ENCODE measurements at places on chromosomes 13 and 19.

GRCh38 chr19:30096596-30097370 is 154.7 kb downstream of the URI1 start:
- DNase-seq = no peak

DNA sequence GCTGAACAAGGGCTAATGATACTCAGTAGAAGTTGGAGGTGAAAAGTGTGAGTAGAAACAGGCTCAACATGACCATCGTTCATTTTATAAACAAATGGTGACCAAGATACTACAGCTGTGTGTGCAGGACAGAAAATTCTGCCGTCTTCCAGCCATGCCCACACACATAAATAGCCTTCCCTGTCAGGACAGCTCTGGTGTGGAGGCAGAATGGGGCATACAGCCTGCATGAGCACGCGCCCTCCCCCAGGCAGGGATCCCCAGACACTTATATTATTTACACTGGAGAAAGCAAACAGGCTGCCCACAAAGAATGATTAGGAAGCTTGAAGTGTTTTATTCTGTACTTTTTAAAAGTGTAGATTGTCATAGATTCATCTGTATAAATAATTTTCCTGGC is 20.4 kb downstream of the GJA3 start:
- DNase-seq = no peak

DNA sequence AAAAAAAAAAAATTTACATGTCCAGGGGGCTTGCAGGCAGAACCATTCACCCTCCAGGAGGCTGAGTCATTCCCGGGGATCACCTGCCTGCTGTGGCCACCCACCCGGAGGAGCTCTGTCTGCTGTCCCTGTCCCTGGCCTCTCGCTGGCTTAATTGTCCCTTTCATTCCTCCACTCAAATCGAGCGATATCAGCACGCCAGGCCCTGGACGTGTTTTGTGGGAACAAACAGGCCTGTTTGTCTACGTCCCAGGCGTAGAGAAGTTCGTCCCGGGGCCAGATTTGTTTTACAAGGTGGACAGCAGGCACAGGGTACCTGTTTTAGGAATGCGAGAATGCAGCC is 21.2 kb downstream of the SULT2B1 start:
- no peak for DNase-seq

DNA sequence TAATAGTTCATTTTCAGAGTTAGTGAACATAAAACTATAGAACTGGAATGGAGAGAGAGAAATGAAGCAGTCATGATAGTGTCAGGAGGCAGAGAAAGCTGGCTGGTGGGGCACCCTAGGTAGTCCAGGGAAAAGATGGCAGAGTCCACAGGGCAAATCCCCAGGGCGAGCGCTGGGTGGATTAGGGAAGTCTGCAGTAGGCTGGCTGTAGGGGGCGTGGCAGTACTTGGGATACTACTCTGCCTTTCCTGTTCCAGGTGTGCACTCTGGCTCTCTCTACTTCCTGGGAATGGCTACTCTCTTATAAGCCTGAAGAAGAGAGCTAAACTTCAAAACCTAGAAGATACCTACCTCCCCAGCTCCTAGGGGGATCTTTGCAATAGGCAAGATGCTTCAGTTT is 232.9 kb upstream of the SLC10A2 start:
- DNase-seq = no peak

- no peak for DNase-seq
These were observed 206.6 kb upstream of the SLC10A2 start for GRCh38 chr13:103272770-103273169.

DNA sequence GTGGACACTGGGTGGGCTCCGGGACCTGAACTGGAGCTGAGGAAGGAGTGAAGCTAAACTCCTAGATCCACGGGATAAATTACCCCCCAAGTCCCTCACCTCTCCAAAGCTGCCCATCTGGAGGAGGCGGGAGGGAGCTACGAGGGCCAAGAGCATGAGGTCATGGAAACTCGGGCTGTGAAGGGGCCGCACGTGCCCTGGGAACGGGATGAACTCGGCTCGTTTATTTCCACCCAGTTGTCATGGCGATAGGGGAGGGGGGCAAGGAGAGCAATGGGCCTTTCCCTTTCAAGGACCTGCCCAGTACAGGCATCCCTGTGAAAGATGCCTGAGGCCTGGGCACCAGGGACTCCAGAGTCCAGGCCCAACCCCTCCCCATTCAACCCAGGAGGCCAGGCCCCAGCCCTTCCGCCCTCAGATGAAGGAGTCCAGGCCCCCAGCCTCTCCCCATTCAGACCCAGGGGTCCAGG is 3.8 kb downstream of the PPP1R12C start:
- DNase-seq = peak; percentile 40

GRCh38 chr13:114141261-114141996 is 9.0 kb upstream of the RASA3 start:
- no peak for DNase-seq

GRCh38 chr13:79812070-79812850 is 331.3 kb downstream of the NDFIP2 start:
- DNase-seq = no peak

DNA sequence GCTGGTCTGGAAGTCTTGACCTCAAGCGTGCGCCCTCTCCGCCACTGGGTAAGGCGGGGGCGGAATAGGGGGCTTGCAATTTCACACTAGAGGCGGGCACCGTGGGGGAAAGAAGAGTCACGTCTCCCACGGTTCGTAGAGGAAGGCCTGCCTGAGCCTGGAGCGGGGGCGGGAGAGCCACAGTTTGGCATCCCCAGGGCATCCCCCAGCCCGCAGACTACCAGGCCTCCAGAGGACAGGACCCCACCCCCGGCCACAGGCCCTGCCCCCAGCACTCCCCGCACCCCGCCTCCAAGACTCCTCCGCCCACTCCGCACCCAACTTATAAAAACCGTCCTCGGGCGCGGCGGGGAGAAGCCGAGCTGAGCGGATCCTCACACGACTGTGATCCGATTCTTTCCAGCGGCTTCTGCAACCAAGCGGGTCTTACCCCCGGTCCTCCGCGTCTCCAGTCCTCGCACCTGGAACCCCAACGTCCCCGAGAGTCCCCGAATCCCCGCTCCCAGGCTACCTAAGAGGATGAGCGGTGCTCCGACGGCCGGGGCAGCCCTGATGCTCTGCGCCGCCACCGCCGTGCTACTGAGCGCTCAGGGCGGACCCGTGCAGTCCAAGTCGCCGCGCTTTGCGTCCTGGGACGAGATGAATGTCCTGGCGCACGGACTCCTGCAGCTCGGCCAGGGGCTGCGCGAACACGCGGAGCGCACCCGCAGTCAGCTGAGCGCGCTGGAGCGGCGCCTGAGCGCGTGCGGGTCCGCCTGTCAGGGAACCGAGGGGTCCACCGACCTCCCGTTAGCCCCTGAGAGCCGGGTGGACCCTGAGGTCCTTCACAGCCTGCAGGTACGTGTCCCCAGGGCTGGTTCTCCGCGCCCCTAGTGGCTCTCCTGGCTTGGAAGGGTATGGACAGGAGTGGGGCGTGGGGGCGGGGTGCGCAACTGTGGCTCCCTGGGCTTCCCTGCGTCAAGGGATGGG is at the start of gene ANGPTL4:
TSS of gene ANGPTL4 (plus strand) at position 353 of the 969 bp plus-strand sequence. CDS start at position 520, 167 bp downstream.
- peak; percentile 78 for DNase-seq

DNA sequence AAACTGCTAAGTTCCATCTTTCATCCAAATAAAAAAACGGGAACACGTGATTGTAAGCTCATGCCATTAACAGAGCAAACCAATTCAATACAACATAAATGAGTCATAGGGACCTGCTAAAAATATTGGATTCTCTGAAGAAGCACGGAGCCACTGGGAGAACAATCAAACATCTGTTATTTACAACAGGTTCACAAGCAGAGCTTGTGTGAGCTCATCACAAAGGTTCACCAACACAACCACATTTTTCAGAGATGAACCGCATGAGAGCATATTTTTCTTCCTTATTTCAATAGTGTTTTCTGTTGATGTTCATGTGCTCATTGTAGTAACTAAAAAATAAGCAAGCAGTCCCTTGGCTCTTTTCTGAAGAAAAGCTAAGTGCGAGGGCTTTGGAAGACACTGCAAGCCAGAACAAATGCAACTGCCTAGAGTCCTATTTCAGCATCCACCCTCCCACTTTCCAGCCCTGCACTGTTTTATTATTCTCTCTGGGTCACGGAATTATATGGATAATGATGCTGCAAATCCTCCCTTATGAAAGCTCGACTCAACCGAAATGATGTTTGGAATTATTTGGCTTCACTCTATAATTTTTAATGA is 545.8 kb downstream of the LIG4 start:
- DNase-seq = no peak

GRCh38 chr13:51629491-51630287 is 45.4 kb downstream of the WDFY2 start:
- DNase-seq = no peak

GRCh38 chr19:44752123-44752815 is 3.8 kb downstream of the BCL3 start:
- DNase-seq = no peak

GRCh38 chr19:19475015-19475765 is 40.2 kb downstream of the TSSK6 start:
- no peak for DNase-seq

DNA sequence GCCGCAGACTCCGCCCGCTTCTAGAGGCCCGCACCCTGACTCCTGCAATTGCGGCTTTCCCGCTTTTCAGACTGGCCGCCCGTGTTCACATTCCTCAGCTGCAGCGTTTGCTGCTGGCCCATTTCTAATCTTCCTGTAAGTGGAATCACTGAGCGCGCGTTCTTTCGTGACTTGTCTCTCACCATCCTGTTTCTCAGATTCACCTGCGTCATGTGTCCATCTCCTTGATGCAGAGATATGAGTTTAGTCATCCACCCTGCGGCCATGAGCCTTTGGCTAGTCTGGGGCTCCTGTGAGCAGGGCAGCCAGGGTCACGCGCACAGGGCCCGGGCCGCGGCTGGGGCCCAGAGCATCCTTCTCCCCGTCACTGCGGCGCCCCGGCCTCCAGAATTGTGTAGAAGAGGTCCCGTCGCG is 110.0 kb downstream of the CRYL1 start:
- no peak for DNase-seq

DNA sequence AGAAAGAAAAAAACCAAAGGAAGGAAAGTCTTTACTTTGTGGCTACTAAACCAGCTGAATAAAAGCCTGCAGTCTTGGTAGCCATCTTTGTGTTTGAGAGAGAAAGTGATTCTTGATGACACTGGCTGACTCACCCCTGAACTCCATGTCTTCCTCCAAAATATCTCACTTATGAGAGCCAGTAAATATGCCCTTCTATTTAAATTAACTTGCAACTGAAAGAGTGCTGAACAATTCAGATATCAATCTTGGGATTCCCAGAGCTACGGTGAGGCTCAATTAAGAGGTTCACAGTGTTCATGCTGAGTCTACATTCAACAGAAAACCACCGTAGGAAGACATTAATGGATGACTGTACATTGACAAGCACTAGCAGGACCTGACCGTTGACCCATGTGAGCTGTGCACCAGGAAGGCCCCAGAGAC is 57.9 kb downstream of the KCTD12 start:
- no peak for DNase-seq

- no peak for DNase-seq
These were observed 57.1 kb downstream of the ALOX5AP start for GRCh38 chr13:30792285-30793000.

DNA sequence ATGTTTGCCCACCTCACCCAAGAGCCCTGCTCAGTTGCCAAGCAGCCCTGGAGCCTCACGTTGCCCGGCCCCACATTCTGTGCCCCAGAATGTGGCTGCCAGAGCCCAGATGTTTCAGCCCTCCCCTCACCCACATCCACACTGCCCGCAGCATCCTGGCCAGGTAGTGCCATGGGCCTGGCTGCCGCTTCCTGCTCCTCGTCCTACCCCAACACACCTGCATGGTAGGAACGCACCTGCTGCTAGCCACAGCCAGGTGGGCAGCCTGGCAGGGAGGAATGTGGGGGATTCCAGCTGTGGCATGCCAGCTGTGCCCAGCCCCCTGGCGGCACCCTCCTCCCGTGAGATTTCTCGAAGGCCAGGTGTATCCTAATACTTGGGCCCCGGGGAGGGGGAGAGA is 7.5 kb upstream of the NFIX start:
- DNase-seq = no peak

DNA sequence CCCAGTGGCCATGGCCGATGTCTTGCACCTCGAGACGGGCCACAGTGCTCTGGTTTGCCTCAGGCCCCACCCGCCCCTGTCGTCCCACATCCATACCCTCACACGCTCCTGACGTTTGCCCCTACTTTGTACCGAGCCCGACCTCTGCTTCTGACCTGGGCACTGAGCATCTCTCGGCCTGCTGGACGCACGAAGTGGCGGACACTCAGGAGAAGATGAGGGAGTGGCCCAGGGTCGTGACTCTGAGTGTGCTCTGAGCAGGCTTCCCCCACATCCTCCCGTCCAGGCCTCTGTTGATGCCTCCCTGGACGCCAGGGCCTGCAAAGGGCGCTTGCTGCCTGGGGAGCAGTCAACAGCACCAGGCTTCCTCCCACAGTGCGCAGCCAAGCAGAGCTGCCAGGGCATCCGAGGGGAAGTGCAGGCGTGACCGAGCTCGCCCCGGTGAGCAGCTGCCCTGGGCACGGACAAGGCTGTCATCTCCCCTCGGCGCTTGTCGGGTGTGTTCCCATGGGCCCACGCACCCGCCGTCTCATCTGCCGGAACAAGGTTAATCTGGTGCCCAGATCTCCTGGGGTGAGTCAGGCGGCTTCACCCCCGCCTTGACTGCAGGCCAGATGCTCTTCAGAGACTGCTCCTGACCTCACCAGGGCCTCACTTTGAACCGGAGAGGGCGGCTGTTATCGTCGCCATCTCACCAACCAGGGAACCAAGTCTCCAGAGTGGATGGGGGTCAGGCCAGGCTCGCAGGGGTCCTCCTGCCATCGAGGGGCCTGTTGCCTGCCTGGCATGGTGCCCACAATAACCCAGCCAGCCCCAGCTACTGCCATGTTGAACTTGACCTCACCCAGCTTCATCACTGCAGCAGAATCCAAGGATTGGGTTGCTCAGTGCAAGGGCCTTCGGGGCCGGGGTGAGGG is 27.2 kb downstream of the COMP start:
- no peak for DNase-seq
